ENCODE measurements at places on chromosomes 7 and 10.

- DNase-seq: no peak
Measured at GRCh38 chr7:23369695-23370404, 70.7 kb downstream of the MALSU1 start.

- DNase-seq: peak; percentile 37
Measured at GRCh38 chr7:158818325-158819213, 10.7 kb downstream of the ESYT2 start.

DNA sequence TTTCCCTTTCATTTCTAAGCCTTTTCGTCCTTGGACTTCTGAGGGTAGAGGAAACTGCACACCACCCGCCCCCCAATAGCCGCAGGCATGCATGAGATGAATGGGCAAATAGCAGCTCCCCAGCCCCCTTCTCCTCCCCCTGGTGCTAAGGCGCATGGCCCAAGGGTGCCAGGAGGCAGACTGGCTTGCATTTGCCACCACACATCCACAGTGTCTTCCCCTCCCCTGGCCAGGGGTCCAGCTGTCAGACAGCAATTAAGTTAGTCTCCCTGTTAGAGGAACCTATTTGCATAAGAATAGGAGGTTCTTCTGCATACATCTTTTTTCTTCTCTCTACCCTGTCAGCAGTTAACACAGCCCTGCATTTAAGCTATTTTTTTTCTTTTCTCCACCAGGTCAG, 20.2 kb downstream of the TOMM7 start:
- no peak for DNase-seq

DNA sequence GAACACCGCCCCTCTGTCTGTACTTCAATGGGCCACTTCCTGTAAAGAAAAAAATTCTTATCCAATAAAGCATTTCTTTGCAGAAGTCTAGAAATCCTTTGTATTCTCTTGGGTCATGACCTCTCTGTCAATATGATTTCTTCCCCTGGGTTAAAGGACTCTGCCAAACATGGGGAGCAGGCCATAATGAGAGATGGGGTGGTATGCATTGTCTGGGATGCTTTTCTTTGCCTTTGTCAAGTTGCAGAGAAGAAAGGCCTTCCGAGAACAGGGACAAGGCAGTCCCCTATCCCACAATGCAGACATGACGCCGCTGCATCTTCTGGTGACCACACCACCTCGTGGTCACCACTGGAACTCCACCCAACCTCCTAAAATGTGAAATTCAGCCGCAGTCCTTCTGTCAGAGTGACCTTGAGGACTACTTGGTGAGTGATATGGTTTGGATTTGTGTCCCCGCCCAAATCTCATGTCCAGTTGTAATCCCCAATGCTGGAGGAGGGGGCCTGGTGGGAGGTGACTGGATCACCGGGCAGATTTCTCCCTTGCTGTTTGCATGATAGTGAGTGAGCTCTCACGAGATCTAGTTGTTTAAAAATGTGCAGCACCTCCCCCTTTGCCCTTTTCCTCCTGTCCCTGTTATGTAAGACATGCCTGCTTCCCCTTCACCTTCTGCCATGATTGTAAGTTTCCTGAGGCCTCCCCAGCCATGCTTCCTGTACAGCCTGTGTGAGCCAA, 15.2 kb upstream of the FRMPD2 start:
- DNase-seq: peak; percentile 32

- DNase-seq: peak; percentile 50
Measured at GRCh38 chr10:112389271-112389822, 15.4 kb downstream of the ACSL5 start.

- DNase-seq: no peak
Measured at GRCh38 chr10:118692872-118693271, 61.9 kb downstream of the CACUL1 start.

GRCh38 chr7:94588075-94588474, 67.9 kb downstream of the SGCE start:
- DNase-seq: no peak

DNA sequence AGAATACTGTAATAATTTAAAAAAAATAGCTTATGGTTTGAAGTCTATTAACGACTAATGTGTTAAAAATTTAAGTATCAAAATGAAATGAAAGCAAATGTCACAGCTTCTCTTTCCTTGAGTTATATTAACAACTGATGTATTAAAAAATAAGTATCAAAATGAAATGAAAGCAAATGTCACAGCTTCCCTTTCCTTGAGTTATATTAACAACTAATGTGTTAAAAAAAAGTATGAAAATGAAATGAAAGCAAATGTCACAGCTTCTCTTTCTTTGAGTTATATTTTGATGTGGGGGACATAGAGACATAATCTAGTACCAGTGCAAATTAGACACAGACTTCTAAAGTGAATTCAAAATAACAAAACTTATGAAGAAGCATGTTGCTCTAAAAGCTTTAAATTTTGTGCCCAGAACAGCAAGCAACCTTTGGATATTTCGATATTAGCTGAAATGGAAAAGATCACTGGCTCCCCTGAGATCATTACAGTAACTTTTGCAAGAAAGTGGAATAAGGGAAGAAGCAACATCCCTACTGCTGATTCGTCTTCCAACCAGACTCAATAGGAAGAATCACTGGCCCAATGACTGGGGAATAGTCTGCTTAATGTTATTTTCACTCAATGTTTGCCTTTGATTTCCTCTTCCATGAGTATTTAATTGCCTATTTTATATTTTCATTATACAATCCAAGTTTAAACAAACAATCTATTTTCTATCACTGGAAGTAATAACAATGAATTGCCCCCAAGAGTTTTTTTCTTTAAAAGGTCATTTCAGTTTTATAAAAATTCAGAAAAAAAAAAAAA, 8.0 kb downstream of the SKAP2 start:
- no peak for DNase-seq

- DNase-seq: no peak
Measured at GRCh38 chr7:120180221-120180620, 92.8 kb upstream of the KCND2 start.

Measured in stimulated activated CD4-positive, alpha-beta T cell treated with anti-CD3 and anti-CD28 coated beads, Interleukin-12 subunit alpha, Interleukin-12 subunit beta, amount 100 ng/mL, for 24 hours (primary cell).